ENCODE measurements at places on chromosomes 16 and 17.

DNA sequence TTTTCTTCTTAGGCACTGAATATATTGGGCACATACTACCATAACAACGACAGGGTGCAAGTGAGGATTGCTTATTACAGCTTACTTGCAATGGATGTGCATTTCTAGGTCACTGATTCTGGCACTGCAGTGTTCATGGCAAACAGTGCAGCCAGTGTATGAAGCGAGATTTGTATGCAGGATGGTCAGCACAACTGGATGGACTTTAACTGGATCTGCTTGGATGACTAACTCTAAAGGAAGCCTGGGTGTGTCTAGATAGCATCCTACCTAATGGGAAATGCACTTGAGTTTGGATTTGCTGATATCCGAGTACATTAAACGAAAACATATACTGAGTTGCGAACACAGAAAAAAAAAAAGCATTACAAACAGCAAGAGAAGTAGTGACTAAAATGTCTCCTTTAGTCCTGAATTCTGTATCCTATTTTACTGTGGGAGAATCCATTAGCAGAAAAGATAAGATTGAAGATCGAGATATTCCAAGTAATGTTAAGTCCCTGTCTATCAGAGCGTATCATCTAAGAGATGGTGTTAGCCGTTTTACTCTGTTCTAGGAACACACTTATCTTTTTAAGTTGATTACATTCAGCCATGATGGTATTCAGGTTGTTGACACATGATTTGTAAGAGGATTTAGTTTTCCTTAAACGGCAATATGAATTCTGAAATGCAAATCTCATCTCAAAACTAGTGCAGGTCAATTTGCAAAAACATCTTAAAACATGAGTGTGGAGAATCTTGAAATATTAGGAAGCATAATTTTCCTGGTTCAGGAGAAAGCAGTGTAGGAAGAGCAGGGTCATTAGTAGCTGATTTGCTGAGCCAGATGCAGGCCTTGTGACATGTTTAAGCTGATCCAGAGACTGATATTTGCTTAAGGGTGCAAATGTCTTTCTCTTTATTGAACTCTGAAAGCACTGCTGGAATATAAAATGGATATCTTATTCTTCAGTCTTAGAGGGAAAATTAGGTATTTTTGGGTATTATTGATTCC, 142.6 kb upstream of the CPHXL start:
- DNase-seq, result no peak

- DNase-seq, result no peak
Measured at GRCh38 chr17:7610641-7611040, 4.1 kb downstream of the FXR2 start.

DNA sequence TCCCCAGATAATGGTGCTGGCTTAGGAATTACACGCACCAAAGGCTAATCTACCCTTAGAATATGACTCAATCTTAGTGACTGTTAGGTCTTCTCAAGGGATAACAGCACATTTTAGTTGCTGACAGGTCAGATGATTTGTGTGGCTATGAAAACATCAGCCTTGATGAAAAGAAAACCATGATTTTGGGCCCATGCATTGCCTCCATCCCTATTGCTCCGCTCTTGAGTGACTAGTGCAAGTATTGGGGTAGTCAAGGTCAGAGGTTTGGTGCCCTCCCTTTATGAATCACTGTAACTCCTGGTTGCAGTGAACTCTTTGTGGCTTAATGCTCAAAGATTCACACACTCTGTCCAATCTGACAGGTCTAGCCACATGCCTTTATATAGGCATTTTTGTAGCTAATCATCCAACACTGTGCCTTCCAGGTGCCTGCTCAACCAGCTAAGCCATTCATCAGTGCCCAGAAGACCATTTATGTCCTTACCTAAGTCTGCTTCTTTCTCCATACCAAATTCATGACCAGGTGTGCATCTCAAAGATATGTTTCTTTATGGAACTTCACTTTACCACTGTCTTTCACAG, 251.6 kb downstream of the KCNJ2 start:
- DNase-seq, result no peak

DNA sequence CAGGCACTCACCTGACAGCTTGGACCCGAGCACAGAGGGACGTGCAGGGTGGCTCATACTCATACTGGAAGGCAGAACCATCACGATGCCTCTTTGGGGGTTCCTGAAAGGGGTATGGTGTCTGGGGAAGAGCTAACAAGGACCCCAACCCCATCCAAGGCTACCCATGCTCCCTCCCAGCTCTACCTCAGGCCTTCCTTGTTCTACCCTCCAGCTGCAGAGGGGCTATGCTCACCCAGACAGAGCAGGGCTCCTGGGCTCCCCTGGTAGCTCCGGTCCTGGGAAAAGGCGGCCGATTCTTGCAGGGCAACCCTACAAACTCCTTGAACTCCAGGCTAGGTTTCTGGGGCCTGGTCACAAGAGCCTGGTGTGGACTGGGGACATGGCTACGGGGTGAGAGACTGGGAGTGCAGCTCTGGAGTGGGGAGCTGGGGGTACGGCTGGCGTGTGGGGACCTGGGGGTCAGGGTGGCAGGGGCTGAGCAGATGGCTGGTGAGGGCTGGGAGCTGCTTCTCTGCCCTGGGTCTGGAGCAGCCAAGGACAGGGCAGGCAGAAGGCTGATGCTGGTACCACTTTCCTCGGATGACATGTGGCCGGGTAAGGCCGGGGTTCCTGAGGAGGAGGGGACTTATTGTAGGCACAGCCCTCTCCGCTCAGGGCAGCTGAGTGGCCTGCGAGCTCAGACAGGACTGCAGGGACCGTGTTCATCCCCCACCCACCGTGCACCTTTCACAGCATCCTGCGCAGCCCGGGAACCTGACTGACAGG, 2.1 kb downstream of the ACD start:
- no peak for DNase-seq

GRCh38 chr17:4017377-4017776, 53.1 kb upstream of the ATP2A3 start:
- no peak for DNase-seq

DNA sequence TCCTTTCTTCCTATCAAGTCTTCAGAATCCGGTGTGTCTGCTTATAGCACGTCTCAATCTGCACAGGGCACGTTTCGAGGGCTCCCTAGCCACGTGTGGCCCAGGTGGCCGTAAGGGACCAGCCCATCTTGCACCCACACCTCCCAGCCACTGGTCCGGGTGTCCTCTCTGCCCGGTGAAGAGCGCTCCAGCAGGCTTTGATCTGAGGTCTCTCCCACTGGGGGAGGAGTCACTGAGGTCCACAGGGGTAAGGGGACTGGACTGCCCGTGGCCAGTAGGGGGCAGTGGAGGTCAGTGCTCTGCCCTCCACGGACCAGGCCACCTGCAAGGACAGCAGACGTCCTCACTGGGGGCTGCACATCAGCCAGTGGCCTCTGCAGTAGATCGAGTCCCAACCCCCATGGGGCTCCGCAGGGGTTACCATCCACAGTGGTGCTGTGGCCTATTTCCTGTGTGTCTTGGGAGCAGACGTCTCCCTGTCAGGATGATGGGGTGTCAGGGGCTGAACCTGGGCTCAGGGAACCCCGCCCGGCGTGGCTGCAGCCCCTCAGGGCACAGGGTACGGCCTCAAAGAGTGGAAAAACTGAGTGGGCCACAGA, 204.1 kb upstream of the CIBAR2 start:
- no peak for DNase-seq

- DNase-seq, result no peak
Measured at GRCh38 chr17:74603037-74603635, 11.1 kb upstream of the CD300LD start.

GRCh38 chr17:3559270-3559645, 1.6 kb upstream of the TRPV3 start:
- DNase-seq, result no peak

GRCh38 chr17:5584383-5585286, at the start of gene NLRP1:
TSS of gene NLRP1 (minus strand) at chr17:5584509. CDS start at chr17:5583957, 552 bp downstream.
- peak; percentile 84 for DNase-seq

DNA sequence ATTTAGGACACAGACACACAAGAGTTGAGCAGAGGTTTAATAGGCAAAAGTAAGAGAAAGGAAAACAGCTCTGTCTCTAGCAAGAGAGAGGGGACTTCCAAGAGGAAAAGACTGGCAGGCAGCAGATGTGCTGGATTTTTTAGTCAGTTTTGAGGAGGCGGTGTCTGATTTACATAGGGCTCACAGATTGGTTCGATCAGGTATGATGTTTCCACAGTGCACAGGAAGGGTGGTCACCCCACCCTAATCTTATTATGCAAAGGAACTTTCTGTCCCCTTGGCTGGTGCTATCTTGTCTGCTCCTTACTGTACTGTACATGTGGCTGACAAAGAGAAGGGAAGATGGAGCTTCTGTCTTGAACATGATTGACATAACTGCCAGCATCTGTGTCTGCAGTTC, 25.3 kb downstream of the BFAR start:
- DNase-seq, result no peak

DNA sequence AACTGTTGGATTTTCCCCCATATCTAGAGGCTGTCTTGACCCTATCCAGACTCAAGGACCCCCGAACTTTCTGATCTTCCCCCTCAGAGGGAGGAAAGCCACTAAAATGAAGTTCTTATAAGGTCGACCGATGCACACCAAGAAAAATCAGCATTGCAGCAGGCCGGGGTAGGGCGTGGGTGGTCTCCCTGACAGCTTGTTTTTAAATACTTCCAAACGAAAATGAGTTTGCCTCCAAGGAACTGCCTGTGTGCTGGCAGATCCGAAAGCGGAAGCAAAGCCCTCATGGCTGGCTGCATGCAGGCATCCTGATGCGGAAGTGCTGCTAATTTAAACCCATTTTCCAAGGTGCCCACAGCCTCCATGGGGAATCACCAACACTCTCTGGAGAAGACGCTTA, 374.3 kb upstream of the XYLT1 start:
- no peak for DNase-seq

DNA sequence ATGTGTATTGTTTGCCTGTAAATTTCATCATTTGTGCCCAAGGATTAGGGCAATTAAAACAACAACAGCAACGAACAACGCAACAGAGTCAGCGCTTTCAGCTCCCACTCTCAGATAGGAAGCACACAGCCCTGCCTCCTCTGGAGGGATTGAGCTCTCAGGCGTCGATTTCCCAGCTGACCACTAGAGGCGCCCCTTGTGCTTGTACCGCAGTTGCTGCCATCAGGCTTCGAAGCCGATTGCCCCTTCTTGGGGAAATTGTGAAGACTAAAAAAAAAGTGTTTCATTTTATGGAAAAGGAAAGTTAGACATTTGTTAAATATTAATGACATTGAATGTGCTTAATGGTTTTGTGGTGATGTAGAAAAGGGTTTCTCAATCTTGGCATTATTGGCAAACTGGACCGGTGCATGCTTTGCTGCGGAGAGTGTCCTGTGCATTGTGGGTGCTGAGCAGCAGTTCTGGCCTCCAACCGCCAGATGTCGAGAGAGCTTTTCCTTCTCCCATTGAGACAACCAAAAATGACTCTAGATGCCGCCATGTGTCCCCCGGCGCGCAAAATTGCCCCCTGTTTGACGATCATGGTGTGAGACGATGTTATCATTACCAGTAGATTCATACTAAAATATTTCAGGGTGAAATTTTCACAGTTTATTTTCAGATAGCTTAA, 650.4 kb upstream of the RBFOX1 start:
- no peak for DNase-seq

DNA sequence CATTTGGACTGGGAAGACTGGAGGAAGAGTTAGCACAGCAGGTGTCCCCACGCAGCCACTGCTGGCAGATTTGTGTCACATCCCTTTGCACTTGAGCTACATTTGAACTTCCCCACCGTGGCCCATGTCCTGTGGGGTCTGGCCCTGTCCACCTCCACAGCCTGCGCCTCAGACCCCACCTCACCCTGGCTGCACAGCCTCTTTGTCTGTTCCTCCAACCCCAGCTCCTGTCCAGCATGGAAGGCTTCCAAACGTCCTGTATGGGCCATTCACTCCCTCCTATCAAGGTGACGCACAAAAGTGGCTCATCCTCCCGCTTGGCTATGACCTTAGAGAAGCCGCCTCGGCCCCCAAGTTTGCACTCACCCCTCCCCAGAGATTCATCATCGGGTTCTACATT, 200.6 kb downstream of the FOXL1 start:
- DNase-seq, result no peak

DNA sequence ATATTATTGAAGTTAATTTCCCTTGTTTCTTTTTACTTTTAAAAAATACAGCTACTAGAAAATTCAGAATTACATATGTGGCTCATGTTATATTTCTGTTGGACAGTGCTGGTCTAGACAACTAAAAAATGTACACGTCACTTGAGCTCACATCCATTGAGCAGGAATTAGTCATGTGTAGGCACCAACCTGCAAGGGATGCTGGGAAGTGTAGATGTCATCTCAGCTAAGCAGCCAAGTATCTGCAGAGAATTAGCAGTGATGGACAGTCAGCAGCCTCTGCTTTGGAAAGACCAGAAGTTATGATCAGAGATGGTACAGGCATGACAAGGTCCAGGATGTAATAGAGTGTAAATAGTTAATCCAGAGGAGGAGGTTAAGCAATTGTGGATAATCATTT, 87.1 kb upstream of the HS3ST2 start:
- no peak for DNase-seq

- DNase-seq, result peak; percentile 30
Measured at GRCh38 chr17:17812211-17813054, 24.4 kb downstream of the SREBF1 start.

Data from stimulated activated CD8-positive, alpha-beta memory T cell treated with anti-CD3 and anti-CD28 coated beads, Interleukin-4, amount 100 ng/mL, for 4 hours (primary cell).